ENCODE measurements at places on chromosomes 5 and 9.

DNA sequence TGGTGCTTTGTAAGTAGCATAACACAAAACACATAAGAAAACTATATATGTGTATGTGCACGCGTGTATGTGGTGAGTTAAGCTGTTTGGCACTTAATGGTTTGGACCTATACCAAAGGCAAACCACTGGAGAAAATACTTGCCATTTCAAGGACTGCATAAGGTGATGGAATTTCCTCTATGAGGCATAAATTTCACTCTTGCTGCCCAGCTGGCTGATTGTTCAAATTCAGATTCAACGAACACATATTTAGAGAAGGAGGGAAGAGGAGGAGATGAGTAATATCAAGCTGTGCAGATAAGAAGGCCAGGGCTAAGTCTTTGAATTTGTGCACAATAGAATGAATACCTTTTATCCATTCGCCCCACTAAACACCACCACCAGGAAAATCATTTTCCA is 470.6 kb upstream of the MPDZ start:
- no peak for DNase-seq

DNA sequence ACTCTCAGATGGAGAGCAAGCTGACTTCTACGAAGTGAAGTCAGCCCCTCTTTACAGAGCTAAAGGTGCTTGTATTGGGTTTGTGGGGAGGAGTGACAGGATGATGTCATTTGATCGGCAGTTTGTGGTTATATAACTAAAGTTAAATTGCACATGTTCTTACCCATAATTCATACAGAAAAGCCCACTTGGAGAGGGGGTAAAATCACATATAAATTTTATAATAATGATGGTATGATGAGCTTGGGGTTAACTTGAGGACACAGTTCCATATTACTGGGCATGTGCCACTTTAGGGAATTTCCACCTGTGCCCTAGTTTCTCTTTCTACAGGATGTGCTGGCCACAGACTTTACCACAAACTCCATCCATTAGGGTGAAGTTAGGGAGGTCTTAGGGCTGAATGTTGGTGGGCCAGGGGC is 1178.6 kb upstream of the CDH9 start:
- no peak for DNase-seq

DNA sequence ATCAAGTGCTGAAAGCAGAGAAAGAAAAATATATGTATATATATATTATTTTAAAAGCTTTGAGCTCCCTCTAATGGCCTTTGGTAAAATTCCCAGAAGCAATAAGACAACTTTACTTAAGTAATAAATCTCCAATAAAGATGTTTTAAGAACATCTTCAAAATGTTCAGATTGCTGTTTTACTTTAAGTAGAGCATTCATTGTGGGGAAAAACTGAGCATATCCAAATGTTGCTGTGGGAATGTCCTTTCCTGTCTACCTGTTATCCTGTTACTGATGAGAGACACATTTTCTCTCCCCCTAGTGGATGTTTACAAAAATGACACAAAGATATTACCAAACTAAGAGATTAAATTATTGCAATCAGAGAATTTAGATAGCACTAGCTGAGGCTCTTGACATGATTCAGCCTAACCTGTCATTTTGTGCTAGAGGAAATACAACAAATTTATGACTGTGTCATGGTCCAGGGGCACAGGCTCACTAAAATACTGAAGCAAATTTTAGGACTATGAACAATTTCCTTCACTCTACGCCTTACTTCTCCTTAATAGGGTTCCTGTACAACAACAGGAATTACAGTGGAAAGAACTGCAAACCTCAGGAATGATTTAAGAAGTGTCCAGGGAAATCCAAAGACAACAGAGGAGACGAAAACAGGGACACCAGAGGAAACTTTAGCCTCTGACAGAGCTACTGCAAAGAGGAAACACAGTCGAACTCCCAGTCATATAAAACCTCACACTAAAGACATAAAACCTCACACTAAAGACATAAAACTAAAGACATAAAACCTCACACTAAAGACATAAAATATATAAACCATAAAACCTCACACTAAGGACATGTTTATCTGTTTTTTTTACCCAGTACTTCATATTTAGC is 24.3 kb upstream of the PRRC1 start:
- no peak for DNase-seq

- DNase-seq, result no peak
Measured at GRCh38 chr9:97873882-97874281, 20.9 kb downstream of the FOXE1 start.

- DNase-seq, result no peak
Measured at GRCh38 chr5:157248821-157249470, 17.0 kb upstream of the CYFIP2 start.

GRCh38 chr9:81825846-81826516 is 102.2 kb upstream of the SPATA31D4 start:
- DNase-seq, result no peak
